ENCODE measurements at places on chromosomes 2 and 18.

DNA sequence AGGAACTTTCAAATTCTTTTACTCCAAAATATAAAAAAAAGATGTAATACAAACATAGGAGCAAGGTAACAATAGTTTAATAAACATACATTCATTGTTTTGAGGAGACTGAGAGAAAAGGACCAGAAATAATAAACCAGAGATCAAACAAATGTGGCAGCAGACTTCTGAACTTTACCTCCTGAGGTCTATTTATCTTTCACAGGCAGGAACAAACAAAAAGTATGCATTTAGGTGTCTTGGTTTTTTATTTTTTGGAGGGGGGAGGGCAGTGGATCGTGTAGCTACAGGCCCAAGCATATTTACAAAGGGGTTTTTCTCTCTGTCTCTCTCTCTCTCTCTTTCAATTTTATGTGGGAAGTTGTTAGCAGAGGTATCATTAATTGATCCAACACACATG is 5.6 kb downstream of the PPP4R1 start:
- no peak for DNase-seq

DNA sequence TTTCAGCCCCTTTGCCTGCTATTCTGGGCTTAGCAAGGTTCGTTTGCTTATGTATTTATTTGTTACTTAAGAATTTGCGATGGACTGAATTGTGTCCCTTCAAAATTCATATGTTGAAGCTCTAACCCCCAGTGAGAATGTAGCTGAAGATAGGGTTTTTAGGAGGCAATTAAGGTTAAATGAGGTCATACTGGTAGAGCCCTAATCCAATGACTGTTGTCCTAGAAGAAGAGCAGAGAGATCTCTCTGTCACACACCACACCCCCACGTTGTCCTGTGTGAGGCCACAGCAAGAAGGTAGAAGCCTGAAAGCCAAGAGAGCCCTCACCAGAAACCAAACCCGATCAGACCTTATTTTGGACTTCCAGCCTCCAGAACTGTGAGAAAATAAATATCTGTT is 66.7 kb downstream of the KIAA1328 start:
- no peak for DNase-seq

DNA sequence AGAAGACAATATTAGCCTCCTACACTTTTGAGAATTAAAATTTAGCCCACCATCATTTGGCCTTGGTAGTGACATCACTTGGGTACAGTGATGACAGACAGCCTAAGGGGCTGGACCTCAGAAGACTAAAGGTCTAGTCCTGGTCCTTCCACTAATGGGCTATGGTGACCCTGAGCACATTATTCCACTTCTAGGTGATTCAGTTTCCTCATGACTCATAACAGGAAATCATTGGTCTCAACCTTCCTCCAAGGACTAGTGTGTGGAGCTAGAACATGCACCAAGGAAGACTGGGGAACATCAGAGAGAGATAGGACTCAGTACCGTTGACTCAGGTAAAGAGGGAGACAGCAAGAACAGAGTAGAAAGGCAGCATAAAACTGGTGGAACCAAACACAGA is 64.0 kb downstream of the TFCP2L1 start:
- no peak for DNase-seq

DNA sequence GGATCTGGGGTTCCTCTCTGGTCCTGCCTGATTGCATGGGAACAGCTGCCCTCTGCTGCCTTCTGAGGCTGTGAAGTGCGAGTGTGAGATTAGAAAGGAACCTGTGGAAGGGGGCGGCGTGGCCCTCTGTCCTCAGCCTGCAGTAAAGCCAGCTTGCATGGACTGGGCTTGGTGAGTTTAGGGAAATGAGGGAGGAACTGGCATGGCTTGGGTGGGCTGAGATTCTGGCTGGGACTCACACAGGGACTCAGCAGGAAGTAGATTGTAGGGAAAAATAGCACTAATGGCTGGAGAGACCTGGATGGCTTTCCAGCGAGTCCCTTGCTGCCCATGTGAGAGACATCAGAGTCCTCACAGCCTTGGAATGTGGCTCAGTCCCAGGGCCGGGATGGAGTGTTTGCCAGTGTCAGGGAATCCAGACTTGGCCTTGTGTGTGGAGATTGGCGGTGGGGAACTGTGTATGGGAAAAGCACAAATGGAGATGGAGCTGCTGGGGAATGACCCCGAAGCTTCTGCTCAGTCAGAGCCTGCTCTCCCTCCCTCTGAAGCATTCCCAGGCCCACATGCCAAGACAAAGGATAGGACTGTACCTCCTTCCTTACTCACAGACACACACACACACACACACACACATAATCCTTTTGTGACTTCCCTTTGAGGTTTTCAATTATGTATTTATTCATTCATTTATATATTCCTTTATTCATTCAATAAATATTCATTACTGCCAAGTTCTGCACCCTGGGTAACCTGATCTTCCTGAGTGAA is 115.4 kb downstream of the ACAA2 start:
- DNase-seq, result no peak

DNA sequence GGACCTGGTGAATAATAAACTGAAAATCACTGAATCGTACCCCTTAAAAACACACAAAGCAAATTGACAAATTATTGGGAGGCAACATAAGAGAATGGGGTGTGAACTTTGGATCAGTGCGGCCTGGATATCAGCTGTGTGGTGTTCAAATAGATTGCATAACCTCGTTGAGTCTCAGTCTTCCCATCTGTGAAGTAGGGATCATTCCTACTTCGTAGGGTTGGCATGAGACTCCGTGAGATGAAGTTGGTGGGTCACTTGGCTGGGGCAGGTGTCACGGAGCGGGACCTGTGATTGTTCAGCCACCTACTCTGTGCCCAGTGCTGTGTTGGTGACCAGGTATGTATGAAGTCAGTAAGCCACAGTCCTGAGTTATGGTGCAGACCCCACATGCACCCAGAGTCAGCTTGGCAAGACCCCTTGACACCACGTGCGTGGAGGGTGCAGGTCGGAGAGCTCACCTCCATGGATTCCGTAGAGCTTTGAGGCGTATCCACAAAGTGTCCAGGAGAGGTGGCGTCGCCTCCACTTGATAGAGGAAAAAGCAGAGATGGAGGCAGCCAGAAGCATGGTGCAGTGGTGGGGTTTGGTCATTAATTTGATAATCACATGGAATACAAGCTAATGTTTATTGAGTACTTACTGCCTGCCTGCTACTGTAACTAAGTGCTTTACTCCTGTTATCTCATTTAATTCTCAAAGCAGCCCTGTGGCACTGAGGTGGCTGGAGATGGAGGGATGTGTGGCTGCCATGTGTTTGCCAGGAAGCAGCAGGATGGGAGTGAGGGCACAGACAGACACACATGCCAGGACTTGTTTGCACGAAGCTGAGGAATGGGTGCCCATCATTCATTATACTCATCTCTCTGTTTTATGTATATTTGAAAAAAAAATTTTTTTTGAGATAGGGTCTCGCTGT is 35.8 kb downstream of the HPCAL1 start:
- no peak for DNase-seq

DNA sequence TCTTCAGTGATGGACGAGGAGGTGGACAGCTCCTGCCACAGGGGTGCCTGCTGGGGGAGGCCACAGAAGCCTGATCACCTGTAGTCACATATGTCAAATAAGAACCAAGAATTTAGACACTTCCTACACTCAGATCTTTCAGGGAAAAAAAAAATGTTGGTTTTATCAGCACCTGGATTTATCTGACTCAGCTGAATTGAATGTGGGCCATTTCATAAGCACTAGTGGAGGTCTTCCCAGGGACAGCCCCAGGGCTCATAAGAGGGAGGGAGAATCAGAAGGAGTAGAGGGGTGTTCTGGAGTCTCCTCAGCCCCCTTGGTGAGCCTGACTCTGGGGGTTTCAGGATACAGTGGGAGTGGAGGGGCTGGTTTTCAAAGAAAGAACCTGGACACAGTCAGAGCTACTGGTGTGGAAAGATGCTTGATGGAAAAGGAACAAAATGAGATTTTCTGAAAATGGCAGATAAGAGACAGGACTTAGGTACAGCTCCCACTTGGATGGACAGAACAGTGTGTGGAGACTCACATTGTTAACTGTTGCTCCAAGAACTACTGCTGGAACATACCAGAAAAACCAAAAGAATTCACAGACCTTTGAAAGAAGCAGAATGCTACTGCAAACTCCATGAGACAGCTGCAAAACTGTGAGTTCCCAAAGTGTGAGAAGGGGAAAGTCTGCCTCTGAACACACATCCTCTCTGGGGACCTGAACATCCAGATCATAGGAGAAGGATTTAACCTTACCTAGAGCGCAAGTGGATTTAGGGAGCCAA is 45.4 kb downstream of the LCT start:
- no peak for DNase-seq

- DNase-seq, result no peak
Observed at GRCh38 chr2:36886664-36887063, 79.7 kb downstream of the STRN start.

DNA sequence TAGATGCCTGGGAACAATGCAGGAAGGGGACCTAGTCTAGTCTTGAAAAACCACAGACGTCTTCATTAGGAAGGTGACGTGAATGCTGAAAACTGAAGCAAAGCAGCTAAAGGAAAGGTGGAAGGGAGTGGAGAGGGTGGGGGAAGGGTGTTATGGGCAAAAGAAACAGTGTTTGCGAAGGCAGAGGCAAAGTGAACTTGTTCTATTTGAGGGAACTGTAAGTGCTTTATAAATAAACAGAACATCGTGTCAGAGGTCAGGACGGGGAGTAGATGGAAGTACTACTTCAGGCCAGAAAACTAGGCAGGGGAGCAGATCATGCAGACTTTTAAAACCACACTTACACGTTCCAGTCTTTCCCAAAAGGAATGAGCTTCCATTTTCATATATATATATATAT is 57.8 kb downstream of the FASTKD2 start:
- no peak for DNase-seq

DNA sequence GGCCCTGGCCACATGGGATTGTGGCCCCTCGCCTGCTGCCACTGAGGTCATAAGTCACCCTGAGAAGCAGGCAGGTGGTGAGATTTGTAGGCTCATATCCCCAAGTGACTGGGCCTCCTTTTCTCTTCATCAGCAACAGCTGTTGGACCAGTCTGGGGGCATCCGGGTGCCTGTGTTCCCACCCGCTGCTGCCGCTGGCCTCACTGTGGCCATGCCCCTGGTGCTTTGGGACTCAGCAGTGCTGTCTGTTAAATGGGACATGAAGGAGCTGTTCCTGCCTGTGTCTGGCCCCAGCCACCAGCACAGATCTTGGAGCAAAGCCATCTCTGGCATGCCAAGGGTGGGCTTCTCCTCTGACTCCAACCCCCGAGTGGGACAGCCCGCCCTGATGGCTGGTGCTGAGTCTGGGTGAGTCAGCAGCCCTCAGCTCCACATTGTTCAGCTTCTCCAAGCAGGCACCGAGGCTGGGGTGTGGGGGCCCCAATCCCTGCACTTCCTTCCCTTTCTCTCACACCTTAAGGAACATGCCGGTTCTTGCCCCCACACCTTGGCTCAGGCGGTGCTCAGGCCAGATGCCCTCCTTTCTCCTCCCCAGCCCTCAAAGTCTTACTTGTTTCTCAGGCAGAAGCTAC is 207.9 kb downstream of the GLI2 start:
- DNase-seq, result no peak

GRCh38 chr2:207432453-207432852 is 97.3 kb upstream of the CREB1 start:
- DNase-seq, result no peak
